ENCODE measurements at places on chromosomes 7 and 10.

DNA sequence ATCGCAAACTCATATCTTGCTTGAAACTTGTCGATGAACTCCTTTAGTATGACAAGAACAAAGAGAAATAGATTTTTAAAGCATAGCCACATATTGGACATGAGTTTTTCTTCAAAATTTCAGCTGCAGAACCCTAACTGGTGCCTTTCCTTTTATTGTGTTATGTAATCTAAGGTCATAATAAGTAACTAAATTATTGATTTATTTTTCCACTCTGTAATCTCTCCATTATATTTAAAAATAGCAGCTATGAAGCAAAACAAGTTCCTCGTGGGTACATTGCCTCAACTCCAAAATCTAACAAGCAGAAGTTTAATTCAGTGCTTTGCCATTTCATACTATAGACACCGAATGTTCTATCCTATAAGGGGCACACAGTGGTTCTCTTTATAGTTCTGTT, 159.2 kb upstream of the PRSS1 start:
- DNase-seq: no peak

GRCh38 chr10:130459011-130459410, 322.8 kb downstream of the GLRX3 start:
- DNase-seq: no peak

DNA sequence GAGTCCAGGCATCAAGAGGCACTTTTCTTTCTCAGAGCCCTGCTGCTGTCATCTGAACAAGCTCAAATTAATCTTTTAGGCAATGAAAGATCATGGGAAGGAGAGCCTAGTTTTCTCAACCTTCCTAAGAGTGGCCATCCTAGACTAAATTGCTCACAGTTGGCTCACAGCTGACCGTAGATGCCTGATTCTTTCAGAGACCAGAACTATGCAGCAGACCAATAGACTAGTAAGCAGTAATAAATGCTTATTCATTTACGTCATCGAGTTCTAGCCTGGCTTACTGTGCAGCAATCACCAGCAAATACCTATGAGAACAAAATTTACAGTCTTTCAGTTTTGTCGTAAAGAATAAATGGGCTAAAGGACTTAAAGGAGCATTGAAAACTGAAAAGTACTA, 602.9 kb upstream of the GHITM start:
- DNase-seq: no peak

DNA sequence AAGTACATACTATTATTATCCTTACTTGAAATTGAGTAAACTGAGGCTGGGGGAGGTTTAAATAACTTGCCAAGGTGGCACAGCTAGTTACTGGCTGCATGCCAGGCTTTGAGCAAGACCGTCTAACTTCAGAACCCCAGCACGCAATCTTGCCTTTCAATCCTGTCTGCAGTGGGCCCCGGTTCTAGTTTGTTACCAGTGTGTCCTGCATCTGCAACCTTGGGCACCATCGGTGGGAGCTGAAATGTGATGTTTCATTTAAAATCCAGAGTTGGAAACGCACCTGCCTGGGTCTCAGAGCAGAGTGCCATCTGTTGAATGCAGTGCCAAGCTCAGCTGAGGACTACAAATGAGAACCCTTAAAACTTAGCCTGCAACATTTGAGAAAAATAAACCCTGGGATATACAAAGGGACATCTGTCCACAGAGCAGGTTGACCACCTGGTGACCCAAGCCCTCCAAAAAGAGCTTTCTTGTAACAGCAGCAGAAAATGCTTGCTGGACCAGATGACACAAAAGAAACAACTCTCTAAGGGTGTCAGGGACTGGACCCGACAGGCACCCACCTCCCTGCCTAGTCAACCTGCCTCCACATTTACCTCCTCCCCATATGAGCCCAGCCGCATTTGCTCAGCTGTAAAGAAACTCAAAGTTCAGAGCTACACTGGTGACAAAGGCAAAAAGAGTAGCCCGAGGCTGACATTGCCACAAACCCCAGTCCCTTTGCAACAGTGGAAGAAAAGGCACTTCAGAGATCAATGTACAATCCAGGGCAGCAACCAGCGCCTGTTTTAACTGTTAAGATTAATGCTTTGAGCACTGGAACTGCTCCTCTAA, 1.7 kb downstream of the SH3PXD2A start:
- no peak for DNase-seq

DNA sequence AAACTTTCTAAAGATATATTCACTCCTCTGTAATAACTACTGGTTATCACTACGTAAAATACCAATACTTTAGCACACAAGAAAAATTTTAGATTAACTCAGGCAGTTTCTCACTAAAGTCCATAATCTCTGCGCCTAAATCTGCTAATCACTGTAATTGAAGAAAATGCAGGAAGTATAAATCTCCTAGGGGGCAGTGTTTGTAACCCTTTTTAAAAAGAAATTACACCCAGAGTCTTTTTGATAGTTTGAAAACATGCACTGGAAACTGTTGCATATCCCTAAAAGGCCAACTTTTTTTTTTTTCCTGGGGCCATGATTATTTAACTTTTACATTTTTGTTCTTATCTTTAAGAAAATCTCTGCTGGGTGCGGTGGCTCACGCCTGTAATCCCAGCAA, 209.6 kb downstream of the KIAA1217 start:
- DNase-seq: no peak

DNA sequence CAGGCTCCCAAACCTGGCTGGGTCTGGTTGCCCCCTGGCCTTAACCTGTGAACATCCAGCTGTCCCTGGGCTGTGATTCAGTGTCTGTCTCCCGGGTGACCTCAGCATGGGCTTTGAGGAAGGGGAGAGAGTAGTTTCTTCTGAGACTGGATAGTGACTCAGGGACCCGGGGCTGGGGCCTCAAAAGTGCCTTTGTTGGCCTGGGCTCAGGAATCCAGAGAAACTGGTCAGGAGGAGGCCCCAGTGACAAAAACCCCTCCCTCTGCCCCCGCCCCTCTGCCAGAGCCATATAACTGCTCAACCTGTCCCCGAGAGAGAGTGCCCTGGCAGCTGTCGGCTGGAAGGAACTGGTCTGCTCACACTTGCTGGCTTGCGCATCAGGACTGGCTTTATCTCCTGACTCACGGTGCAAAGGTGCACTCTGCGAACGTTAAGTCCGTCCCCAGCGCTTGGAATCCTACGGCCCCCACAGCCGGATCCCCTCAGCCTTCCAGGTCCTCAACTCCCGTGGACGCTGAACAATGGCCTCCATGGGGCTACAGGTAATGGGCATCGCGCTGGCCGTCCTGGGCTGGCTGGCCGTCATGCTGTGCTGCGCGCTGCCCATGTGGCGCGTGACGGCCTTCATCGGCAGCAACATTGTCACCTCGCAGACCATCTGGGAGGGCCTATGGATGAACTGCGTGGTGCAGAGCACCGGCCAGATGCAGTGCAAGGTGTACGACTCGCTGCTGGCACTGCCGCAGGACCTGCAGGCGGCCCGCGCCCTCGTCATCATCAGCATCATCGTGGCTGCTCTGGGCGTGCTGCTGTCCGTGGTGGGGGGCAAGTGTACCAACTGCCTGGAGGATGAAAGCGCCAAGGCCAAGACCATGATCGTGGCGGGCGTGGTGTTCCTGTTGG, at the start of gene CLDN4:
Gene CLDN4, plus strand, starts transcription at position 316 of the 903 bp plus-strand sequence. Its CDS starts 206 bp downstream, at position 522.
- no peak for DNase-seq

GRCh38 chr10:28858646-28859045, 181.3 kb downstream of the BAMBI start:
- no peak for DNase-seq

GRCh38 chr10:26787362-26787761, 73.4 kb downstream of the ABI1 start:
- no peak for DNase-seq

DNA sequence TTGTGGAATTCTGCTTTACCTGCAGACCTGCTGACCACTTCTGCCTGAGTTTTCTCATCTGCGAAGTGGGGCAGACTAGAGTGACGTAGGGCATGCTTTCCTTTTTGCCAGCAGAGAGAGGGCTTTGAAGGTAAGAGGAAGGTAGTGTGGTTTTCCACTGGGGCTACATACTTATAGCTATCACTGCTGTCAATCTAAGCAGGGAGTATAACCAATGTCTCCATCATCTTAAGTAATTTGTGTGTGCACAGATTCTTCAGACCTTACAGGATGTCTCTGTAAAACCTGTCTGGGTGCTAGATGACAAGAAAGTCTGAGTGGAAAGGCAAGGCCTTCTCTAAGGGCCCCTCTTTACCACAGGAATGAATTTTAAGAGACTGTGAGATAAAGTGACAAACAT, 106.8 kb downstream of the RBM20 start:
- DNase-seq: no peak

Data from activated T-helper 1 cell treated with anti-CD3 and anti-CD28 coated beads, Interleukin-12 subunit alpha, Interleukin-12 subunit beta, Interleukin-2, Interleukin-4 antibody, amounts not matched to agents 30 ng/mL and 10 ng/mL and 1 ng/mL, durations not matched to agents 14 hours and 24 hours and 36 hours (primary cell).